ENCODE measurements at places on chromosomes 1 and 21.
A peak's percentile ranks its signal among the peaks of the same experiment; 100 is the strongest.

DNA sequence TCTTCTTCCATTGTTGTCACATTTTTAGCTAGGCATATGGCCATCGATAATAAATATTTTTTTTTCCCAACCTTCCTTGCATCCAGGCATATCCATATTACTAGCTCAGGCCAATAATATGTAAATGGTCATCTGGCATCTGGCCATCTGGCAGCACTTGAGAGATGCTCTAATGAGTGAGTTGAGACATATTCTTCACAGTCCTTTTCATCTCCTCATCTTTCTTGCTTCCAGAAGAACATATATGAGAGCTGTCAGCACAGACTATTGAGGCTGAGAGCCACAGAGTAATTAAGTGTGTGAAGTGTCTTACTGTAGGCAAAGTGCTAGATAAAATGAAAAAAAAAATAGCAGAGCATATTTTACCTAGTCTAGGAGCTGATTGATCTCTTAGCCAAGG, 628.4 kb upstream of the TMPRSS15 start:
- DNase-seq: no peak

GRCh38 chr1:2574350-2574749, 12.2 kb upstream of the PRXL2B start:
- DNase-seq: no peak

DNA sequence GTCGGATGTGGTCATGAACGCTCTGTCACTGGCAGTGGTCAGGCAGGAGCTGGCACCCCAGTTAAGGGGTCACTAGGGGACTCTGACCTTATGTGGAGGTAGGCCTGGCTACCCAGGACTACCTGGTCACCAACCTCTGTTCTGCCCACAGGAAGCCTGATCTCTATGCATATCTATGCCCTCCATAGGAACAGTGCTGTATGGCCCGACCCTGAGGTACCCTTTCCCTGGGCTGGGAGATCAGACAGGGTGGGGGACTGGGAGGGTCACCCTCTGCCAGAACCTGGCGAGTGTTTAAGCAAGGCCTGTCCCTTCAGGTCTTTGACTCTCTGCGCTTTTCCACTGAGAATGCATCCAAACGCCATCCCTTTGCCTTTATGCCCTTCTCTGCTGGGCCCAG, 19.0 kb downstream of the CYP4B1 start:
- no peak for DNase-seq

- no peak for DNase-seq
These were observed 328.2 kb upstream of the VAMP3 start for GRCh38 chr1:7442918-7443317.

- DNase-seq: no peak
These were observed 171.4 kb downstream of the TGFB2 start for GRCh38 chr1:218516526-218516925.

GRCh38 chr1:73366734-73367413, 831.1 kb downstream of the LRRIQ3 start:
- DNase-seq: no peak

- DNase-seq: no peak
These were observed 35.6 kb upstream of the GRHL3 start for GRCh38 chr1:24283326-24284155.

- peak; percentile 72 for DNase-seq
These were observed 33.1 kb upstream of the DIP2A start for GRCh38 chr21:46425571-46425970.

DNA sequence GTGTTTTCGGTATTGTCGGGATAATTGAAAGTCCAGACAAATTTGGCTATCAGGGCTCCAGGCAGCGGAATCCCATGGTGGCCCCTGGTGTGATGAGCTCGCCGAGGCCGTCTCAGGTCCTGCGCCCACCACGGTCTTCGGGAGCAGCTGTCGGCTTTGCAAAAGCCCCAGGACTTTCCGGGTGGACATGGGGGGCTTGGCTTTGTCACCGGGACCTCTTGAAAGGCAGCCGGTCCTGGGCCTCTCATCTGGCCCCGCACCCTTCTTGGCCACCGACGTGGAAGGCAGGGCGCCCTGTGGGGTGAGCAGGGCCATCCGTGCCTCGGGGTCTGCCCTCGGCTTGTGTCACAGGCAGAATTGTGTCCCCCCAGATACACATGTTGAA, 87.1 kb upstream of the ACTRT2 start:
- no peak for DNase-seq

- no peak for DNase-seq
These were observed 6.4 kb downstream of the FCRL2 start for GRCh38 chr1:157770442-157771043.

- DNase-seq: peak; percentile 39
These were observed 6.9 kb upstream of the TMEM269 start for GRCh38 chr1:42777852-42778251.

DNA sequence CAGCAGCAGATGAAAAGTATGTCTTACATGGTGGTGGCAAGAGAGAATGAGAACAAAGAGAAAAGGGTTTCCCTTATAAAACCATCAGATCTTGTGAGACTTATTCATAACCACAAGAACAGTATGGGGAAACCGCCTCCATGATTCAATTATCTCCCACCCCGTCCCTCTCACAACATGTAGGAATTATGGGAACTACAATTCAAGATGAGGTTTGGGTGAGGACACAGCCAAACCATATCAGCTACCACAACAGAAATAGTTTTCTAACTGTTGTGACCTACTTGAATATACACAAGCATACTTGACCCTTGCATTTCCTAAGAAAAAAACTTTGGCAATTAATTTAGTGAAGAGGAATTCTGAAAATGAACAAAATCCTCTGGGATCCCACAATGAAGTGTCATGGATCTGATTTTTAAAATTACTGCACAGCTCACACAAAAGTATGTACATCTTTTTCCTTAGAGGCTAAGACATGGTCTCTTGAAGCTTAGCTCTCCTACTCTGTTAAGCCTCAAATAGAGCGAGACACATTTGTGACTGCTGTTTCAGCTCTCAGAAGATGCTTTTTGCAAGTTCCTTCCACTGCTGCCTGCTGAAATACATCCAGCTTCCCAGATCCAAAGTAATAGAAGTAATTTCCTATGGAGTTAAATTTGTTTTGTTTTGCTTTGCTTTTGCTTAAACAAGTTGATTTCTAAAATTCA, 265.8 kb downstream of the DPYD start:
- DNase-seq: no peak

- no peak for DNase-seq
These were observed 21.1 kb downstream of the SYNC start for GRCh38 chr1:32681509-32681908.

DNA sequence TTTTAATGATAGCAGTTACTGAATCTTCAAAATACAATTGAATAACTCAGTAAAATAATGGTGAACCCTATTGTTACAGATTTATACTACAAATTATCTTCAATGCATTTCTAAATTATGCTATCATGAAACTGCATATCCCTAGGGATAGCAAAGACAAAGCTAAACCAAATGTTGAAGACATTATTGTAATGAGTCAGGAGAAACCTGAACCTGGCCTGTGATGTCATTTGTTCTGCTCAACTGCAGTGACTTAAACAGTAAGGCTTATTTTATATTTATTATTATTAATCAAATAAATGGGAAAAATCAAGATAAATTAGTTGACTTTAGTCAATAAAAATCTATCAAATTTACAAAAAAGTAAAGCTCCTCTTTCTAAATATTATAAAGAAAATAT, 100.3 kb downstream of the UCHL5 start:
- DNase-seq: no peak

DNA sequence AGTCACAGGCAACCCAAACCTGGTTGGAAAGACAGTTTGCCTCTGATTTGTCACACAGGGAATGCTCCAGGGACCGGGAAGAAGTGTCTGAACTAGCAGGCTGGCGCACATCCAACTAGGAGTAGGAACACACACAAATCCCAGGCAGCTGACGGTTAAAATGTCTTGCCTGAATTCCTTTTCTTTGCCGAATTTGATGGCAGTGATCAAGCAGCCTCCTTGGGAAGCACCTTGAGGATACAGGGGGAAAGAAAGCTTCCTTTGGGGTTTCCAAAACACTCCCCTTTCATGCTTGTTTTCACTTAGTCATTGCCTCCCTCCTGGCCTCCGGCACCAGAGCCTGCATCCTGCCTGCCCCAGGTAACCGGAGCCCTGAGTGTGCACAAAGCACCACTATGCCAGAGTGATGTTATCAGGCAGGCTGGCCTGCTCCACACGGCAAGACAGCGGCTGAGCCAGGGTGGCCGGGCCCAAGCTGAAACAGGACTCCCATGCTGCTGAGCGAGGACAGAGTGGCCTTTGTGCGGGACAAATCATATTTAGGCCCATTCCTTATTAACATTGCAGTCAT, 193.8 kb downstream of the LMX1A start:
- no peak for DNase-seq

- DNase-seq: no peak
These were observed 182.3 kb downstream of the CAMTA1 start for GRCh38 chr1:6967431-6968111.

GRCh38 chr1:200739702-200740570, 1.2 kb downstream of the CAMSAP2 start:
- DNase-seq: no peak

DNA sequence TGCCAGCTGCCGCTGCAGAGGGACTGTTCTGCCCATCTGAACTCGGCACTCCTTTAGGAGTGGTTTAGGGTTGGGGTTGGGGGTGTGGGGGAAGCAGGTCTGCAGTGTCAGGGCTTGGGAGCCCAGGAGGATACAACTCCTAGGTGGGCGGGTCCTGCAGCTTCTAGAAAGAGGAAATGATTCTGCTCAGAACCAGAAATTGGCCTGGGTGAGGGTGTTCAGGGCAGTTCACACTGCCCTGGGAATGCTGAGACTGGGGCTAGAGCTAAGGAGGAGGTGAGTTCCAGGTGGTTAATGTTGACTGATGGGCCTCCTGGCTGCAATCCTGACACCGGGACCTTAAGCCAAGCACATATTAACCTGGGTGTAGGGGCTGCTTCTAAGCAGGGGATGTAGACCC, 4.8 kb upstream of the SLC26A9 start:
- no peak for DNase-seq

DNA sequence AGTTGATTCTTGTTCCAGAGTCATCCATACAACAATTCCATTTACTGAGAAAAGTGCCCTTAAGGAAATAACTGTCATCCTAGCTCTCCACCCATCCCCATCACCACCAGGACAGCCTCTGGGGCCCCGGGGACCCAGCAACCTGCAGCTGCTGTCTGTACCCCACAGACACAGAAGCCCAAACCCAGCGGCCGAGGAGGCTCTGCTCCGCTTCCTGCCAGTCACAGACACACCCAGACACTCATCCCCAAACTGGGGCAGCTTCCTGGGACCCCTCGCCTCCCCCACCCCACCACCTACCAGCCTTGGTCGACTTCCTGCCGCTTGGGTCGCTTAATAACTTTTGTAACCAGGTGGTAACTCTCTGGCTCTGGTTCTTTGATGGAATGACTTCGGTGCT, 121.6 kb upstream of the SLC25A33 start:
- DNase-seq: peak; percentile 22

DNA sequence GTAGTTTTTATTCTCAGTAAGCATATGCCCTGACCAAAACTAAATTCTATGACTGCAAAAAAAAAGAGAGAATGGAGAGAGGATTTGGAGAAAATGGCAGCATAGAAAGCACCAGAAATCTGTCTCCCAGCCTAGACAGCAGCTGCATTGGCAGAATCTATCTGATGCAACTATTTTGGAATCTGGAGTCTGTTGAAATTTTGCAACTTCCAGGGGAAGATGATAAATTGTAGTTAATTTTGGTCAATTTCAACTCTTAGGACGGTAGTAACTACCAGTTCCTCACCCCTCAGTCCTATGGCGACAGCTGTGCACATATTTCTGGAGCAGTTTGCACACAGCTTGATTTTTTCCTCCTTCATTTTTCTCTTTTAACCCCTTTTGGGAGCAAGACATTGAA, 10.9 kb downstream of the EXO5 start:
- no peak for DNase-seq

- DNase-seq: no peak
These were observed 133.8 kb downstream of the GLIS1 start for GRCh38 chr1:53605181-53605580.

- DNase-seq: no peak
These were observed 26.4 kb downstream of the LHX4 start for GRCh38 chr1:180256341-180257027.

DNA sequence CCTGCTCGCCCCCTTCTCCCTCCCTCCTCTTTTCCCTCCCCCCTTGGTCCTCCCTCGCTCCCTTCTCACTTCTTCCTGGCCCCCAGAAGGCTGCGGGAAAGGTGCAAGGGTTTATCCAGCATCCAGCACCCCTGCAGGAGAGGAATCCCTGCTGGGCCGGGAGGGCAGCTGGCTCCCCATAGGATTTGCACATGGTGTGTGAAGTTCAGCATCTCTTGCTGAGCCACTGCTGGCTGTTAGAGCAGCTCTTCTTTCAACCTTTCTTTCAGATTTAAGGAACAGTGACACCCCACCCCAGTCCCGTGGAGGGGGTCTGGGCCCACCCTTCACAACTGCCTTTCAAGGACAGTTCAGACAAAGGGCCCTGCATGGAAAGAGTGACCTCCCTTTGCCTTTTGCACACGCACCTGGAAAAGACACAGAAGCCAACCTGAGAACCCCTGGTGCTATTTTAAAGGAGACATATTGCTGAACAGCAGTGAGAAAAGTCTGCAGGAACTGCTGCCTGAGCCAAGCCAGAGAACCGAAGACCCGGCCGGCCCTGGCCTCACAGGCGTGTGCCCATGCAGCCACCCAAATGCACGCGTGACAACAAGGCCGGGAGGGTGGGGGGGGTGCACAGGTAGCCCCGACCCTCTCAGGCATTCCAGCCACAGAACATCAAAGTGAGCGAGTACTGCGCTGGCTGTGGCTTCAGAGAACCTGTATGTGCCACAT, 66.6 kb downstream of the SLC37A1 start:
- DNase-seq: no peak

DNA sequence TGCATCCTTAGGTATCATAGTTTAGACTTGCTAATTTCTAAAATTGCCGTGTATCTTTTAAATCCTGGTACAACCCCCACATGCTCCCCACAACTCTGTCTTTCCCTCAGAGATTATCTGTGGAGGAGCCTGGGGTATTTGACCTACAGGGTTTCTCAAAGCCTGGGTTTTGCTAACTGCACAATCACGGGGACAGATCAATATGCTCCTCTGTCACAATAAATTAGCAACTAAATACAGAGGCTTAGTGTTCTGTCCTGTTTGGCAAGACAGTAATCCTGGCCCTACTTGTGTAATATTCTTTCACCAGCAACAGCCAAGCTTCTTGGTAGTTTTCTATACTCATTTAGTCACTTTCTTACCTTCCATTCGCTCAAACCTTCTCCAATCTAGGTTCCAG, 8.5 kb downstream of the ECHDC2 start:
- DNase-seq: no peak

DNA sequence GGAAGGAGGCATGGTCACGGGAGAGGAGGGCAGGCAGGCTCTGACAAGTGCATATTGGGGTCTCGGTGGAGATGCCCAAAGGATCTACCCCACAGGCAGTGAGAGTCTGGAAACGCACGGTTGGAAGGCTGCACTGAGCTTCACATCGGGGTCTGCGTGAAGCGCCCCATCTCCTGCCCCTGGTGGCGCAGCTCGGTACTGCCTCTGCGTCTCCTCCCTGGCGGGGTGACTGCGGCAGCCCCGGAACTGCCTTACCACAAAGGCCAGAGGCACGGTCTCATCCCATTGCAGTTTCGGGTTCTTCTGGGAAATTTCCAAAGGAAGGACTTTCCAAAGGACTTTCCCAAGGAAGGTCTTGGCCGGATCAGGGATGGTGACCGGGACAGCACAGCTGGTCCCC, 69.2 kb upstream of the AJAP1 start:
- DNase-seq: peak; percentile 10

Data from CD4-positive, alpha-beta T cell treated with Interleukin-12 subunit alpha and Interleukin-12 subunit beta, for 1 hour (primary cell).